Amniotic epithelial cell (primary cell): ENCODE measurements at places on chromosomes 4 and X.

DNA sequence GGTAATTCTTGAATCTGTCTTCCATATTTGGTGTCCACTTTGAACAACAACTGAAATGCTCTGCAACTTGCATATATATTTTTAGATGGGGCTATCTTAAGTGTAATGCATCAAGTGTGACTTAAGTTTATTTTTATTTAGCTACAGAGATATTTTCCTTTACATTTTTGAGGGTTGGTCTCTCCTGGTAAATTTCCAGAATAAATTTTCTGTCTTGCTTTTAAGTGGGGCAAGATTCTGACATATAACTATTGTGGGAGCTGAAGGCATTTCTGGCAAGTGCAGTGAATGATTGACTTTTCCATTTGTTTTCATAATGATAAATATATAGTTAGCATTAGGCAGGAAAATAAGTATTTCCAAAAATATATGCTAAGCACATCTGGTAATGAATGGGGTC, 18.8 kb downstream of the UNC5C start:
- DNase-seq: no peak

DNA sequence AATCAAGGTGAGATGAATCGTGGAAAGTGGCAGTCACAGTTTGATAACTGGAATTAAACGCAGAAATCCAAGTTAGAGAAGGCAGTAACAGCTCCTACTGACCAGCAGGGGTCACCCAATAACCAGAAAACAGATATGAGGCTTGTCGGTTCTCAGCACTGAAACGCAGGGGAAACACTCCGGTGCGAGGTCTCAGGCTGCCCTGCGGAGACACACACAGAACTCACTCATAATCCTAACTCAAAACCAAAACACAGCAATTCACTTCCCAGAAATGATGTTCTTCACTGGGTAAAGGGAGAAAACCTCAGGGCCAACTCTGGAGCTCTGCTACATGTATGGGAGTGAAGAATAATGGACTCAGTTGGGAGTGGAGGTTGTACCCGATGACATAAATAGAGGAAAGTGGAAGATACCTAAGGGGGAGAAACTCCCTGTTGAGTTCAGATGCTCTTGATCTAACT, 384.4 kb downstream of the RAPGEF2 start:
- peak; percentile 72 for DNase-seq

DNA sequence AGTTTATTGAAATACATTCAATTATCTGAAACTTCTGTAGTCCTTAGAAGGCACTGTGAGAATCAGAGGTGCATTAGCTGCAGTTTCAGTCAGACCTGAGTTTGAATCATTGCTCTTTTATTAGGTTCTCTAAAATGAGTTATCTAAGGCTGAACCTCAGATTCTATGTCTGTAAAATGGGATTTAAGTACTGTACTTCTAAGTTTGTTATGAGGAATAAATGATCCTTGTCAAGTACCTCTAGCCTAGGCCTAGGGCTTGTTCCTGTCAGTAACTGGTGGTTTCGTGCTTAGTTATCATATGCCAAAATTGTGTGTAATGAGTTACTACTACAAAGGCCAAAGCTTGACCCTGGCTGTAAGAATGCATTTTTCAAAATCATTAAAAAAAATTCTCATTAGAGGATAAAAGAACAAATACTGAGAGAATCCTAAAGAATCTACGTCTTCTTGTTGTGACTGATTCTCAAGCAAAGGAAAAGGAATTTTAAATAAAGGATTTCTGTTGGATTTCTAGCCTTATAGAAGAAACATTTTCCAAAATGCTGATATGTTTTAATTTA, 65.8 kb downstream of the SLIT2 start:
- DNase-seq: no peak

GRCh38 chr4:122617597-122618593, 3.0 kb downstream of the IL21 start:
- DNase-seq: peak; percentile 34

GRCh38 chr4:169225812-169226211, 44.9 kb downstream of the SH3RF1 start:
- DNase-seq: no peak

DNA sequence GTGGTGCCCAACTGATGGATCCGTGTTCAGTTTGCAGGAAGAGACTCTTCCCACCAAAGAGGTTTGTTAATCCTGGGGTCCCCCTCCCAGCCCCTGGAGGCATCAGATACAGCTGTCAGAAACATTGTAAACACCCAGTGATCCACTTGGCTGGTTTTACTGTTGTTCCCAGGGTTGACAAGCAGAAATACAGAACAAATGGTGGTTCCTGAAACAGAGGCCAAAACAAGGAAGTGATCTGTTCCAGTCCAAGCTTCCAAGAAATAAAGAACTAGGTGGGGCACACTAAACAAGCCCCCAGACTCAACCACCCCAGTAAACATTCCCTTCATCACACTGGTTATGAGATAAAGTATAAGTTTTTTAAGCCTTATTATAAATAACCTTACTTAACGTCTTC, 1.4 kb downstream of the TMLHE start:
- DNase-seq: no peak

DNA sequence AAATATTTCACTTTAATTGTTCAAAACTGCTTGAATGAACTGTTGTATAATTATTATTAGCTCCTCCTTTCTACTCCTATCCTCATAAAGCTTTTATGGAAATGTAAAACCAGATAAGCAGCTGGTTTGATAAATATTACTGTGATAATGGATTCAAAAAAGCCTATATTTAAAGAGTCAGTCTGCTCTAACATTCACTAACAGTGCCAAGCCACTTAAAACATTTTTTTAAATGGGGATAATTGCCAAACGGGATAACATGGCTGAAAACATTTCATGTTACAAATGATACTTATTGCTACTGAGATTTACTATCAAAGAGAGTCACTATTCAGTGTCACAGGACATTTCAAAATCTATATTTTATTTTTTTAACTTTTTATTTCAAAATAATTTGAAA, 17.4 kb downstream of the ARHGAP24 start:
- no peak for DNase-seq

DNA sequence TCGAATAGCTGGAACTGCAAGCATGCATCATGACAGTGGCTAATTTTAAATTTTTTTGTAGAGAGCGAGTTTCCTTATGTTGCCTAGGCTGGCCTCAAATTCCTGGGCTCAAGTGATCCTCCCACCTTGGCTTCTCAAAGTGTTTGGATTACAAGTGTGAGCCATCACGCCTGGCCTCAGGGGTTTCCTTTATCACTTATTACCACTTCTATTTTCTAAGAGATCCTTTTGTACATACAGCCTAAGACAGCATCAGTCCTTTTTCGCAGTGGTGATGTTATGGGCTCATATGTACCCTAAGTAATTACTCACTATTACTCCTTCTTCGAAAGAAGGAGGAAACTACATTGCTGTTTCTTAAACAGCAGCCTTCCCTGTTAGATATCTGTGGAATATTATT, 54.1 kb upstream of the CDKN2AIP start:
- DNase-seq: no peak

DNA sequence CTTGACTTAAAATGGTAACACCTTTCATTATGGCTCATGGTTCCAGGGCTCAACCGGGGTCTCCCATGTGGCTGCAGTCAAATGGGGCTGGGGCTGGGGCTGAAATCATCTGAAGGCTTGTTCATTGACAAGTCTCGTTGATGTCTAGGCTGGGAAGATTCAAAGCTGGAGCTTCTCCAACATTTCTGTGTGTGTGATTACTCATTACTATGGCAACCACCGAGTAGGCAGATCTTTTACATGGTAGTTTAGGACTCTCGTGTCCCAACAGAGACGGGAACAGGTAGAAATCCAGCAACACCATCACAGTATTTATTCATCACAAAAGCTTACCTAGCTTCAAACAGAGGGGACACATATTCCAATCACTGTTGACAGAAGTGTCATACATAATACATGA, 7.8 kb downstream of the YTHDC1 start:
- DNase-seq: peak; percentile 74

DNA sequence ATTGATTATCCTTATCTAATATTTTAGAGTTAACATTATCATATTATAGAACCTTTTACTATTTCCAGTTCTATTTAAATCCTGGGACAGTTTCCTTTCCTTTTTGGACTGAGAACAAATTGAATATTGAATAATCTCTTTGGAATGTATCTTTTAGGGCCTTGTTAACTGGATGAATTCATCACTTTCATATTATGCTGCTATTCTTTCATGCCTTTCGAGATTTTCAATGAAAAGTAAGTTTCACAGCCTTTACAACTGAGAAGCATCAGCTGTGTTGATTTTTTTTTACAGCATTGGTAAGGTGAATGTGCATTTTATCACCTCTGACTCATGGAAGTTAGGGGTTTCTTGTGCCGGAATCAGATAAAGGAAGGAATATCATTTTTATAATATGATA, 39.6 kb downstream of the PDLIM5 start:
- peak; percentile 39 for DNase-seq

DNA sequence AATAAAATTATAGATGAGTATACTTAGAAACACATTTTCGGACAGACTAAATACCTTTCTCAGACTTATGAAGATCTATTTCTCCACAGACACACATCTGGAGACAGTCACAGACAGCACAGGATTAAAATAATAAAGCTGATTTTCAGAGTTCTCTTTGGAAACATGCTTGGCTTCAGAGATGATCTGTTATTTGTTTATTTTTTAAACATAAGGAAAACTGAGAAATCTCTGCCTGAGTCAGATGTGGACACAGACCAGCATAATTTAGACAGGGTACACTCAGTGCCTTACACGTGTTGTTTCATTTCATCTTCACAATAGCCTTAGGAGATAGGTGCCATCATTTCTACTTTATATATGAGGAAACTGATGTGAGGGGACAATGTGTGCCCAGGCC, 92.1 kb downstream of the SLC9A7 start:
- DNase-seq: peak; percentile 50

DNA sequence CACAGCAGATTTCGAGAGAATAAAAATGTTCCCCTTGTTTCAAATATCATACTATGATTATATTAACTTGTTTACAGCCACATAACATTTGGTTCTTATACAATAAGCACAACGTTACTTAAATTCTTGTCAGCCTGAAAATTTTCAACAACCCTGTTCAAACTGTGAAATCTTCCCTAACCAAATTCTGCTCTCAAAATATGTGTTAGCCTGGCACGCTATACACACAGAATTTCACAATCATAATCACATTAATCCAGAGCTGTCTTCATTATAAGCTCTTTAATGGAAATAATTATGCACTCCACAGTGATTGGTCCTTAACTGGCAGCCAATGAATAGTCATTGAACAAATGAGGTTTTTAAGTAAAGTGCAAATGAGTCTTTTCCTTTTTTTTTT, 7.3 kb upstream of the PRSS12 start:
- DNase-seq: no peak

GRCh38 chrX:148700021-148700420, 199.6 kb downstream of the AFF2 start:
- no peak for DNase-seq

DNA sequence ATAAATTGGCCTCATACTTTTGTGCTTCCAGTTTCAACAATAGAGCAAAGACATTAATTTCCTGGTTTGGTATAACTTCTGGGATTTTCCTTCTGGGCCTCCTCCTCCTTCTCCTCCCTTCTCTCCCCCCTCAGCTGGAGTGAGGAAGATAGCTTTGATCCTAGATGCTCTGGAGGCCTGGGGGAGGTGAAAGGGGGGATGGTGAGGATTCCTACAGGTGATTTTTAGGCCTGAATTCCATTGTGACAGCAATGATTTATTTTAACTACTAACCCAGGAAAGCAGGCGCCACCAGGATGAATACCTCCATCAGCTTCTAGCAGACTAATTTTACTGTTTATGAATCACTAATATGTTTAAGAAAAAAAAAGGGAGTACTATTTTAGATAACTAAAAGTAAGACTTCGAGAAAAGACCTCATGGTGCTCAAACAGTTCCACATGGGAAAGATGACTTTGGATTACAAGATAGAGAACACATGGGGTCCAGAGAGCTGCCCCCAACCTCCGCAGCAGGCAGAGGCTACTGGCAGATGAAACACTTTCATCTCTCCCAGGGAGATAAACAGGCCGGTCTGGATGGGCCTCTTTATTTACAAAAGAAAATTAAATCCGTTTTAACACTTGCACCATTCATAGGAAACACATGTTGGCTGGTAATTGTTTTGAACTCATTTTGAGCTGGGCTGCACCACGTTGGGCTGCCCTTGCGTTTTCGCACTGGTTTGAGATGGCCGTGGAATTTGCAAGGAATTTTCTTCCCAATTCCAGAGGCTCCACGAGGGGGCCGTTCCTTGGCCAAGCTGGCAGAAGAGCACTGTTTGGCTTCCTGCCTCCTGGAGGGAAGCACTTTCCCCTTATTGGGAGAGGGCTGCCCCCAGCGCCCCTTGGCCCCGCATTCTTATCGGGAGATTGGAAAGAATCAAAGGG, 125.1 kb upstream of the STX18 start:
- peak; percentile 20 for DNase-seq

DNA sequence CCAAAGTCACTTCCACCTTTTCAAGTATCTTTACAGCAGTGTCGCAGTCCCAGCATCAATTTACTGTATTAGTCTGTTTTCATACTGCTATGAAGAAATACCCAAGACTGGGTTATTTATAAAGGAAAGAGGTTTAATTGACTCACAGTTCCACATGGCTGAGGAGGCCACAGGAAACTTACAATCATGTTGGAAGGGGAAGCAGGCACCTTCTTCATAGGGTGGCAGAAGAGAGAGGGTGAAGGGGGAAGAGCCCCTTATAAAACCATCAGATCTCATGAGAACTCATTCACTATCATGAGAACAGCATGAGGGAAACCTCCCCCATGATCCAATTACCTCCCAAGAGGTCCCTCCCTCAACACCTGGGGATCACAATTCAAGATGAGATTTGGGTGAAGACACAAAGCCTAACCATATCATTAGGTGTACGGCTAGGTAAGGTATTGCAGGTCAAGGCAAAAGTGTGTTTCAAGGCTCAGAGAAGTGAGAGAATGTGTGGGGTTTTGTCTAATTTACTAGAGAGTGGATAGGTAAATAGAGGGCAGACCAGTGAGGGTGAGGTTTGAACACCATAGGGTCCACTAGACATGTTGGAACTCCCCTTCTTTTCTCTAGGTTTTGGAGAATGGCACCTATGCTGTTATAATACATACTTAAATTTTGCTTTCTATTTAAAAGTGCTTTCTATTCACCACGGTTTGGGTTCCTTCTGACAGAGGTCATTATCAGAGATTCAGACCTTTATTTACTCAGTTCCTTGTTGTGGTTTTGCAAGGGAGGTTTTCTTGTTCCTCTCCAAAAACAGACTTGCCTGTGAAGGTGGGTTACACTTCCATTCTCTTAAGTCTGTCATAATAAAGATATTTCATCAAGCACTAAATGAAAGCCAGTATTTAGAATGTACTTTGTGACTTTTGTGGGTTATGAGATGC, 186.6 kb downstream of the CPEB2 start:
- DNase-seq: no peak

DNA sequence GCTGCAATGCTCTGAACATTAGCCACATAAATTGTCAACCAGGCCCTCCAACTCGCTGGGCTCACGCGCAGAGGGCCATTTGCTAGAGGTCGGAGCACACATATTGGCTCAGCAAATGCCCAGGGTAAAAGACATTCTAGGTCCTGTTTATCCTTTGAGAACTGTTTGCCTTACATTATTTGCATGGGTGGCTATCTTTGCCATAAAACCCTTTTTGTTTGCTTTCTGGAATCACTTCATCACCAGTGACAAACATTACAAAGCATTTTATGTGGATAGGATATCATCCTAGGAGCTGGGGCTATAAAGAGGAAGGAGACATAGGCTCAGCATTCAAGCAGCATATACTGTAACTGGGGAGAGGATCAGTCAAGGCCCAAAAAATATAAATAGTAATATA, 149.2 kb upstream of the RAI2 start:
- no peak for DNase-seq
